ENCODE measurements at places on chromosomes 1 and 21.

- DNase-seq: no peak
Measured at GRCh38 chr1:92990828-92991227, 29.6 kb upstream of the DIPK1A start.

DNA sequence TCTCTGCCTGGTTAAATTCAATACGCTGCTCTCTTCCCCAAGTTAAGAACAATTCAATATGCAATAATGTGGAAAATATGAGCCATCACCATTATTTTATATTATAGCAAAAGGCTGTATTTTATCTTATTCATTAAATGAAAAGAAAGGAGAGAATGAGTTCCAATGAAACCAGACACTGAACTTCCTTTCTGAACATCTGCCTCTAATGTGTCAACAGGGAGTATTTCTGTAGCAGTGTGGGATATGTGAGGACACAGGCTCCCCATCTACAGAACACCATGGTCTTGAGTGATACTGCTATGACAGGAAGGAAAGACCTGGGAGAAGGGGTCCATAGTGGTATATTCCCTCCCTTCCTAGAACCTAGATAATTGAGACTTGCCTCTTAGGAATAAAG is 46.3 kb downstream of the CASQ2 start:
- DNase-seq: no peak

GRCh38 chr21:44337941-44338895 is 972 bp downstream of the CFAP410 start:
- DNase-seq: no peak

DNA sequence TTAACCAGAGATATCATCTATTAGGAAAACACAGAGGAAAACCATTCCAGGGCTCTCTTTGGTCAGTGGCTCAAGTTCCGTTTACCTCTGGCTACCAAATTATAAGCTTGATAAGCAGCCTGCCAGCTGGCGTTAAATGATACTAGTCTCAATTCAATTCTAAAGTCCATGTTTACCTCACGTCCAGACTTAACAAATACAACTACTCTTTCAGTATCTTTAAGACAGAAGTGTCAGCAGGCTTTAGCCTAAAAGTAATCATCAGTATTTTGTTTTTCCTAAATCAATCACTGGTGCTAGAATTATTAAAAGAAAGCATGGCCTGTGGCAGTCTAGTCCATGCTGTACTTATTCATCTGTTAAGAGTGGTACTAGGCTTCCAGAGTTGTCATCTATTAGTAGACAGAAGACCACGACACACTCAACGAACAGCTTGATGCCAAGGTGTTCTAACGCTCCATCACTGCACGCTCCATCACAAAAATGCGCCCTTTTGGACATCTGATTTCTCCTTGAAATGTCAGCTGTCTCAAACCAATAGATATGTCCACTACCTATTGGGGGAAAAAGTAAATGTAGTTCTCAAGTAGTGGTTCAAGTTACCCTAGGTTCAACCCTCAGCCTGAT is 1.5 kb downstream of the IVNS1ABP start:
- no peak for DNase-seq

DNA sequence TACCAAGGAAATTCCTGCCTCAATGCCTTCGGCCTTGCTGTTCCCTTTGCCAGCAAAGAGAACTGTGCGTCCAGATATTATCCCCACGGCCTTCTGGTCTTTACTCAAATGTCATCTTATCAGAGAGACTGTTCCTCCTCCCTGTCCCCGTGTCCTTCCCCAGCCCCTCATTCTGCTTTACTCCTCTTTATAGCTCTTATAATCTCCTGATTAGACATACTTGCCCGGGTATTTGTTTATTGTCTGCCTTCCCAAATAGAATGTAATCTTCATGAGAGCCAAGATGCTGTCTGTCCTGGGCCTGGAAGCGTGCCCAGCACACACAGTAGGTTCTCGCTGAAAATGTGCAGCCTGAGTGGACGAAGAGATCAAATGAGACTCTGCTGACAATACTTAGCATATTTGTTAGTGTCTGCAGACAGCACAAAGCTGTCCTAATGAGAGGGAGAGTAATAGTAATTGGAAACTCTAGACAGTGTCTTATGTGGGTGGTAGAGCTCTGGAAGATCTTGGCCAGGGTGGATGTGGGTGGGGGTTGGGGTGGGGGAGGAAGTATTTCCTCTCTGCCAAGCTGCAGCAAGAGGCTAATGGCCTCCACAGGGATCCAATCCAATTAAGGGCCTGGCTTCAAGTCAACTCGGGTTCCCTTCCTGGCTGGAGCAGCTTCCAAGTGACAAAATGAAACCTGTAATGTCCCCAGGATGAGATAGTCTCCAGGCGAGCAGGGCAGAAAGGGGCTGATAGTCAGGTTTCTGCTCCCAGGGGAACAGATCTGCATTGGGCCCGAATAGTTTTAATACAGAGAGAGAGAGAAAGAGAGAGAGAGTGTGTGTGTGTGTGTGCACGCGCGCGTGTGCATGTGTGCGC is 9.5 kb upstream of the CLIC4 start:
- no peak for DNase-seq

- DNase-seq: no peak
Measured at GRCh38 chr1:210239349-210240111, 6.9 kb downstream of the SERTAD4 start.

DNA sequence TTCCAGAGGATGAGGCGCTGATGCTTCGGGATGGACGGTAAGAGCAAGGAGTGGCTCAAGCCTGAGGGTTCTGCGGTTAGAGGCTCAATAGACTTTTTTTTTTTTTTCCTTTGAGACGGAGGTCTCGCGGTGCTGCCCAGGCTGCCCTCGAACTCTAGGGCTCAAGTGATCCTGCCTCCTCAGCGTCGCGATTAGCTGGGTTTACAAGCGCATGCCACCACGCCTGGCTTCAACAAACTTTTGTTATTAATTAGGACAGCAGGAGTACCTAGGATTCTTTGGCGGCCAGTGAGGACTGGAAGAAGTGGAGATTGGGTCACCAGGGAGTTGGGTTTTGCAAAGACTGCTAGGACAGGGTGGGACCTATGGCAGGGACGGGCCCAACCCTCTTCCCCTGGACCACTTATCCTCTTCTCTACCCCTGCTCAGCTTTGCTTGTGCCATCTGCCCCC is 587 bp downstream of the SCNM1 start:
- no peak for DNase-seq

DNA sequence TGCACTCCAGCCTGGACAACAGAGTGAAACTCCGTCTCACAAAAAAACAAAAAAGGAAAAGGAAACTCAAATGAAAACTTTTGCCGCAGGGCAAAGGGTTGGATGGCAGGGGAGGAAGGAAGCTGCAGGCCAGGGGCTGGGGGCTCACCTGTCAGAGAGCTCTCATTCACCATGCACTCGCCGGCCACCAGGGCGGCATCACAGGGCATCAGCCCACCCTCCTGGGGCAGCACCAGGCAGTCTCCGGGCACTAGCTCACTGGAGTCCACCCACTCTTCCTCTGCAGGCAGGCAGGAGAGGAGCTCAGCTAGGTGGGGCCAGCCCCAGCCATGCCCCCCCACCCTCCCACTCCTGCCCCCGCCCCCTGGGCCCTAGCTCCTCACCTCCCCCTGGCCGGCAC is 11.9 kb downstream of the ATP13A2 start:
- no peak for DNase-seq

GRCh38 chr1:35857830-35858229 is 25.2 kb upstream of the AGO1 start:
- DNase-seq: no peak
